ENCODE measurements at places on chromosomes 7 and 10.

DNA sequence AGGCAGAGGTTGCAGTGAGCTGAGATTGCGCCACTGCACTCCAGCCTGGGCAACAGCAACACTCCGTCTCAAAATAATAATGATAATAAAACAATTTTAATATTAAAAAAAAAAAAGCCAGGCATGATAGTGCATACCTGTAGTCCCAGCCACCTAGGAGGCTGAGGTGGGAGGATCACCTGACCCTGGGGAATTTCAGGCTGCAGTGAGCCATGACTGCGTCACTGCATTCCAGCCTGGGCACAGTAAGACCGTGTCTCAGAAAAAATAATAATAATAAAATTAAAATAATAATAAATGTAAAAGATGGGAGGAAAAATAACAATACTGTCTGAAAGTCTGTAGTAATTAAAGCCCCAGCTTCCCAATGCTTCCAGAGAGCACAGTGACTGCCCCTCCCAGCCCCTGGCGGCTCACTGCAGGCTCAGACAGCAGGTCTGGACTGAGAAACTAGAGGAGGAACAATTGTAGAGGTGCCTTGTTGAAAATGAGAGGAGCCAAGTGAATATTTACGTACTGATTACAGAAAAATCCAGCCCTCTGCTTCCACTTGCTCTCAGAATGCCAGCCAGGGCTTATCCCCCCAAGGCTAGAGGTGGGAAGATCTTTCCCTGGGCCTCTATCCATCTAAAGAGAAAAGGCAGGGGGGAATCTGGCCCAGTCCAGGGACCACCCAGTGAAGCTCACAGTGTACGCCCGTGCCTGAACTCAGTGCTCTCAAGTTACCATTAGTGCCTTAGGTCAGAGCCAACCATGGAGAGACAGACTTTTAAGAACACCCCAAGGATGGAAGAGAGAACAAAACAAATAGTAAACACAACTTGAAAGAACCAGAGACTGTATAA is 112.8 kb downstream of the PARD3 start:
- no peak for DNase-seq

DNA sequence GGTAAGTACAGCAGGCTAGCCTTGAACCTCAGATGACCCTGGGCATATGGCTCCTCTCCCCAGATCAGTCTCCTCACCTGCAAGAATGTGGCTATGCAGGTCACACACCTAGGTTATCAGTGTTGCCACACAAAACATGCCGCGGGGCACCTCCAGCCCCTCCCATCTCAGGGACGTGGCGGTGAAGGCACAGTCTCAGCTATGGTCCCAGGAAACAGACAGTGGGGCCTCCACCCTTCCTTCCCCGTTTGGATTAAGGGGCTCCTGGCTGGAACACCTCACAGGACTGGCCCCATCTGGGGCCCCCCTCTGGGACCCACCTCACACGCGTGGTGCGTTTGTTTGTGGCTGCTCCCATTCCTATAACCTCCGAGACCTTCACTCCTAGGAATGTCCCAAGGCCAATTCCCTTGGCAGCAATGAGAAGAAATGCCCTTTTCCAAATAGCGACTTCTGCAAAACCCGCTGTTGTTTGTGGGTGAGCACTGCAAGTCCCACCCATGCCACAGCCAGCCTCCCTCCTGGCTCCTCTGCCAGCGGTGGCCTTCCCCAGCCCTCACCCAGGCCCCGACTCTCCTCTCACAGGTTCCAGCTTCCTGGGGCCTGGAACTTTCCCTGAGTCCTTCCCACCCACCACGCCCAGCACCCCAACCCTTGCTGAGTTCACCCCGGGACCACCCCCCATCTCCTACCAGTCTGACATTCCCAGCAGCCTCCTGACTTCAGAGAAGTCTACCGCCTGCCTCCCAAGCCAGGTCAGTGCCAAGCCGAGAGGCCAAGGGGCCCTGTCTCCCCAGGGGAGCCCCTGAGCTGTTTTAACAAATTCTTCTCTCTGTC is 17.1 kb downstream of the ZMIZ2 start:
- DNase-seq: no peak

DNA sequence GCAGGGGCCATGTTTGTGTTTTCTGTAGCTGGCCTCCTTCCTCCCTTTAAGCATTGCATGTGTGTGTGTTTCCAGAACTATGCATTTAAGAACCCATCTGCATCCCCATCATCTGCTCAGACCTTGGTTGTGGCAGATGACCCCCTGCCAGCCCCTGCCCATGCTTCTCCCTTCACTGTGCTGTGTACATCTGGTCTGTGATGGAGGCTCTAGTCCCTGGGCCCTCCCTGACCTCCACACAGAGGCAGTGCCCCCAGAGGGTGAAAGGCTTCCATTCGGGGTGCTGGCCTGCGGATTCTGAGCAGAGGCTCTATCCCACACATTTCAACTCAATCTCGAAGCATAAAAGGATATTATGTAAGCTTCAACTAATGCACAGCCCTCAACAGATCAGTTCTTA is 89.4 kb downstream of the TACC2 start:
- no peak for DNase-seq

- no peak for DNase-seq
These were observed 815 bp downstream of the NEUROG3 start for GRCh38 chr10:69572159-69573055.

DNA sequence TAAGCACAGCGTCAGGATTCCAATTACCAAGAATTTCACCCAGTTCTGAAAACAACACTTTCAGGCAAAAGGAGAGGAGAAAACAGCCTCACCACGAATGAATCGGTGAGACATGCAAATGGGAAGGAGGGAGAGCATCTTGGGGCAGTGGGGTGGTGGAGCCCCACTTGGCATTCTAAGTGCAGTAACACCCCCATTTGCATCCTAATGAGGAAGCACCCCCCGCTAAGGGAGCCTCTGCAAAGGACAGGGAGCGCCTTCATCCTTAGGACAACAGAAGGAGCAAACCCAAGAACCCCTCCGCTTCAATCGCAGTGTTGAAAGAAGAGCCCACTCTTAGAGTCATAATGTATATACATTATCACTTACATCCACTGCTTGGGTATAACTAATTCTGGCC is 46.8 kb downstream of the NRAP start:
- no peak for DNase-seq

GRCh38 chr10:124989526-124989925 is 47.6 kb downstream of the ZRANB1 start:
- no peak for DNase-seq

- no peak for DNase-seq
These were observed 11.0 kb downstream of the IMPDH1 start for GRCh38 chr7:128398841-128399135.

- DNase-seq: no peak
These were observed 15.0 kb downstream of the NOD1 start for GRCh38 chr7:30463405-30464145.

GRCh38 chr7:24702755-24703154 is 54.5 kb downstream of the GSDME start:
- DNase-seq: no peak

DNA sequence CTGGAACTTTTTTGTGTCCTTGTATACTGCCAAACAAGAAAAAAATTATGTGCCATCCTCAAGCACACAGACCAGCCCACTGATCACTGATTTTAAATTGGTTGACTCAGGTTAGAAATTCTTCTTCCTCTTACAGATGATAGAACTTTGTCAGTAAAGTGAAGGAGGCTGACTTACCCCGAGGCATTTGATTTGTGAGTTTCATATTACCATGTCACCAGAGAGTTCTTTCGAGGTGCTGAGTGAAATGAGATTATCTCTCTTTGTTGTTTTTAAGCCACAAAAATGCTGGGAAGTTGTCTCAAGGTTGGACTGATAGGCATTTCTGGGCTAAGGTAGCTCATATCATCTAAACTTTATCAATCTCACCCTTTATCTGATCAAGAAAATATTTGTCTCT is 78.8 kb upstream of the FAM180A start:
- no peak for DNase-seq

DNA sequence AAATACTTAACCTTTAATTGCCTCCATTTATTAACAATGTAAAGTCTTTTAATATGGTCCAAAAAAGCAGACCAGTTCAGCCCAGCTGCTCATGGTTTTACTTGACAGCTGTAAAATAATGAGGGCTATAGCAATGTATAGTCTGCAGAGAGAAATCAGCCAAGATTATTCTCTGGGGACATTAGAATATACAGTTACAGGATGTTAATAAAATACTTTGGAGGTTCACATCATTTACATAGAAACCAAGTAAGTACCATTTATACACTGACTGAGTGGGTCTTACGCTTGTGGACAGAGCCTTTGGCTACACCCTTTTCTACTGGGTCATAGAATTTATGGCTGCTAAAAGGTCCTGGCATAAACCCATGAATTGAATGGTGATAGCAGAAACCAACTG is 340.7 kb upstream of the CELF2 start:
- no peak for DNase-seq

GRCh38 chr10:76080451-76080850 is 649.0 kb downstream of the LRMDA start:
- DNase-seq: no peak

DNA sequence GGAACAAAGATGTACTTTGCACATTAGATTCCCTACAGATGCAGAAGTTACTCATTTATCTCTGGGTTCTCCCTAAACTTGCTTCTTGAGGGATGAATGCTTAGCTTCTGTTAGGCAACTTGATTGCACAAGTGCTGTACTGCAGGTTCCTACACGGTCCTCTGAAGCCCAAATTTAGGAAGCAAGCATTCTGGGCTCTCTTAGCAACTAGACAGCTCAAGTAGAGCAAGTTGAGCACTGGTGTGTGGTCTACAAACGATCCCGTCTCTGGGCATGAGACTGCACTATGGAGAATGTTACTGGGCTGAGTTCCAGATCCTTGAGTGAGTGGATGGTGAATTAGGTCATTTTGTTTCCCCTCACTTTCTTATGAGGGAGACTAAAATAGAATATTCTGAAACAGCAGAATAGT is 14.3 kb downstream of the SEMA3D start:
- DNase-seq: no peak

DNA sequence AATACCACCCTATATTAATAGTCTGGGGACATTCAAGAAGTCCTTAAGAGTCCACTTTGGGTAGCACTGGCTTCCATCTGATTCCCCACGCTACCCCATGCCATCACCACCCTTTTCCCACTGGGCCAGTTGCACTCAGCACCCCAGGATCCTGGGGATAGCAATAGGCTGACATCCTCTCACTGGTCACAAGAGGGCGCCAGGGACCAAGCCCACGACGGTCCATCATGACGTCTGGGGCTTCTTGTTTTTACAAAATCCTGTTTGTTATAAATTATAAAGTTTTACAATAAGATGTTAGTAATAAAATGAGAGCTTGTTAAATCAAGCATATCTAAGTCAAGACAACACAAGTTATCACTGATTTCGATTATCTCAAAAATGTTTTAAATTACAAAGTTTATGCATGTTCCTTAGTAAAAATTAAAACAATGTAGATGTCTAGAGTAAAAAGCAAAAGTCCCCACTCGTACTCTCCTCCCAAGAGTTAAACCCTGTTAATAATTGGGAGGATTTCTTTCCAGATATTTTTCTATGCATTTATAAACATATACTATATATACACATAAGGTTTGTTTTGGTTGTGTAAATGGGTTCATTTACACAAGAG is 15.4 kb downstream of the GPNMB start:
- DNase-seq: peak; percentile 23

DNA sequence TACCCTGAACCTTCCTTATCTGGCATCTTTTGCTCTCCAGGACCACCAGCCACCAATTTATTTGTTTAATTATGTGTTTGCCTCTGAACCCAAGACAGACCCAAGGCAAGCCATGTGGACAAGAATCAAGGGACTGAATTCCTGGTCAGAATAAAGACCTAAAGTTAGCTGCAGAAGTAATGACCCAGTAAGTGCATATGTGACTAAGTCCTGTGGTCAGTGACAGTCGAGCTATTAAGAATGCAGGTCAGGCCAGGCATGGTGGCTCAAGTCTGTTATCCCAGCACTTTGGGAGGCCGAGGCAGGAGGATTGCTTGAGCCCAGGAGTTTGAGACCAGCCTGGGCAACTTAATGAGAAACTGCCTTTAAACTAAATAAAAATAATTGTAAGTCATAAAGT is 139.4 kb downstream of the CCDC71L start:
- no peak for DNase-seq

DNA sequence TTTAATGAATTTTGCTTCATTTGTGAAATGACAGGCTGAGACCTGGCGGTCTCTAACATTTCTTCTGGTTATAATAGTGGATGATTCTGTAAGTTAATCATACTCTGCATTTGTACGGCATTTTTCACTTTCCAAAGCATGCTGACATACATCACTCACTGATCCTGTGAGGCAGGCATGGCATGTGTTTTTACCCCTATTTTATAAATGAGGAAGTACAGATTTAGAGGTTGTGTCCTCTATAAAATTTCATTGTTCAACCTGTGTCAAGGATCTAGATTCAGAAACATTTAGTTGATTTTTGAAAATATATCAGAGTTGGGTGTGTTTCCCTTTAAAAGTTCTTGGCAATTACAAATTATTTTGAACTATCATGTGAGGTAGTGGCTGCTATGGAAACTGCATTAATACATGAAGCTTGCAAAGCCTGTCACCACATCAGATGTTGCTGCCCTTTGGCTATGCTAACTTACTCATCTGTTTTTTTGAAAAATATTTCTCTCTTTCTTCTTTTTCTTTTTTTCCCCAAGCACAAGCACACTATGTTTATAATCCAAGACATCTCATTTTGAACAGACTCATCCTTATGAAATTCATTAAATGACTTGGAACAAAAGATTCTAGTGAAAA is 172.7 kb downstream of the GNAI1 start:
- no peak for DNase-seq

DNA sequence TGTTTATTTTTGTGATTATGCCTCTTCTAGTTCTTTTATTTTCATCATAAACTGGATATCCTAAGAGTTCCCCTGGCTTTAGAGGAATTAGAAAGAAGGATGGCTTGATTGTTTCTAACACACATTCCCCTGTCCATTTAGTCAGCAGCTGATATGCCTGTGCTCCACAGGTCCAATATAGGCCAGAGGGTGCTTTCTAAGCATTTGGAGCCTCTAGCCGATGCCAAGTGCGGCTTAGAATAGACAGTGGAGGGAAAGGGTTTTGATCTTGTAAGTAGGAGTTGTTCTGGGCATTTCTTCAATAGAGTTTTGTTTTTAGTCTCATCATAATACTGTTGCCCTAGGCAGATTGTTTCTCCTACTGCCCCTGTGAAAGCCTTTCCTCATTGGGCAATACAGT is 6.6 kb downstream of the CYP3A43 start:
- DNase-seq: no peak

DNA sequence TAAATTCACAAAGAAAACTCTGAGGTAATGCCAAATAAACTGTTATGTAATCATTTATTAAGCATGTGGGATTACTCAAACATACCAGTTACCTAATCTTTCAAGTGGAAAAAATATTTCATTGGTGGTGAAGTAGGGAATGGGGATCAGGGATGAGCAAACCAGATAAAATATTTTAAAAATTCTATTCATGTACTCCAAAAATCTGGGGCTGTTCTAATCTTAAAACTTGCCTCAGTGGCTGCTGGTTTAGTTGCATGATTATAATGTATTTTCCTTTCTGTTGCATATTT is 19.5 kb downstream of the LMOD2 start:
- no peak for DNase-seq

GRCh38 chr7:1679966-1680730 is 10.1 kb downstream of the ELFN1 start:
- DNase-seq: peak; percentile 4

- DNase-seq: no peak
These were observed 54.7 kb upstream of the EBF3 start for GRCh38 chr10:130018730-130019185.

Measured in activated CD4-positive, alpha-beta T cell treated with anti-CD3 and anti-CD28 coated beads for 1 hour (primary cell).